ENCODE measurements at places on chromosomes 16 and 17.

DNA sequence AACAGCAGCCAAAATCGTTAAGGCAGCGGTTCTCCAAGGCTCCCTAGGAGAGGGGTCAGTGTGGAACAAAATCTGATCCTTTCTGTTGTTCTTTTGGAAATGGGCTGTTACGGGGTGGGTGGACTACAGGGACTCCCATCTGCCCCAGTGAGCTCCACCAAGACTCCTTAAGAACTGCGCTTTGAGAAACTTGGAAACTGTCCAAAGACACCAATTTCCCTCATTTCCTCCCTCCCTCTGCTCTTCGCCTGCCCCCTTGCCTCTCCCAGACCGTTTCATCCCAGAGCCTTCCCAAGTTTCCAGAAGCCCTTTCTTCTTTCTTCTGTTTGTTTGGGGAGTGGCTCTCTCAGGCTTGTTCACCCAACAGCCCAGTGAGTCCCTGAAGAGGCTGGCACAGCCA, 205.4 kb downstream of the COPRS start:
- DNase-seq, result no peak

GRCh38 chr16:57525761-57526160, 10.6 kb downstream of the CCDC102A start:
- DNase-seq, result no peak

DNA sequence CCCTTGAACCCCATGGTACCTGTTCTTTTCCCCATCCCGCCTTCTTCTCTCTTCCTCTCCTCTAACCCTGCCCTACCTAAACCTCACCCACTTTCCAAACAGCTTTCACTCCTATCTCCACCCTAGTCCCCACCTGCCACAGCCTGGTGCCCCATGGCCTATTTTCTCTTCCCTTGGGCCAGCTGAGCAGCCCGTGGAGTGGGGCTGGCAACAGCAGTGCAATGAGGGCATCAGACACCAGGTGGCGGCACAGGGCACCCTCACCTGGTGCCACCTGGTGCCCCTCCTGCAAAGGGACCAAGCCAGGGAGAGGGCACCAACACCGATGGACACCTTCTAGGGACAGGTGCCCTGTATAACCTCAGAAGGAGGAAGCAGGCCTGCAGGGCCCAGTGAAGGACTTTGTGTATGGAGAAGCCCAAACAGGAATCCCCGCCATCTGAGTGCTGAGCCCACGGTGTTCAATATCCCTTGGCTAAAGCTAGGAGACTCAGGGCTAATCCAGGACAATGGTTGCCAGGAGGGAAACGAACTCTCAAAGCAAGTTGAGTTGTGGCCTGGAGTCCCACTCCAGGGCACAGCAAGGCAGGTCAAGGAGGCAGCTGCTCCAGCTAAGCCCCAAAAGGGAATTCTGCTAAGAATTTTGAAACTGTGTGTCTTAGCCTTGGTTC, 4.0 kb upstream of the ABCC3 start:
- DNase-seq, result peak; percentile 53

GRCh38 chr17:12603566-12603965, 62.1 kb upstream of the MYOCD start:
- DNase-seq, result no peak

DNA sequence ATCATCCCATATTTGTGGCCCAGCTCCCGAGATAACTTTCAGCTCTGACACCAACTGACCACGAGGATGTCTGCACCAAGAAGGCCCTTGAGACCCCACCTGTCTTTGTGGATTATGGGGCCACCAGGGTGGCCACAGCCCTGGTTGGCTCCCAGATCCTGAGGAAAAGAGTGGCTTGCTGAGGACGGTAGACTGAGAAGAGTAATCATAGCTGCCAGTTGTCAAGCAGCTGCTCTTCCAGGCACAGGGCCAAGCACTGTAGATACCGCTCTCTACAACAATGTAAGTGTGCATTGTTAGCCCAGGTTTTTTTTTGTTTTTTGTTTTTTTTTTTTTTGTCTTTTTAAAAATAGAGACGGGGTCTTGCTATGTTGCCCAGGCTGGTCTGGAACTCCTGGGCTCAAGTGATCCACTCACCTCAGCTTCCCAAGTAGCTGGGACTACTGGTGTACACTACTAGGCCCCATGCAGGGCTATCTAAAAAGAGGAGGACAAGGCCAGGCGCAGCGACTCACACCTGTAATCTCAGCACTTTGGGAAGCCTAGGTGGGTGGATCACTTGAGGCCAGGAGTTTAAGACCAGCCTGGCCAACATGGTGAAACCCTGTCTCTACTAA, 9.6 kb downstream of the ZNF205 start:
- DNase-seq, result no peak

- peak; percentile 70 for DNase-seq
Observed at GRCh38 chr17:44599298-44600175, 42.3 kb downstream of the FZD2 start.

- DNase-seq, result no peak
Observed at GRCh38 chr17:78325076-78325687, 34.7 kb downstream of the SOCS3 start.

DNA sequence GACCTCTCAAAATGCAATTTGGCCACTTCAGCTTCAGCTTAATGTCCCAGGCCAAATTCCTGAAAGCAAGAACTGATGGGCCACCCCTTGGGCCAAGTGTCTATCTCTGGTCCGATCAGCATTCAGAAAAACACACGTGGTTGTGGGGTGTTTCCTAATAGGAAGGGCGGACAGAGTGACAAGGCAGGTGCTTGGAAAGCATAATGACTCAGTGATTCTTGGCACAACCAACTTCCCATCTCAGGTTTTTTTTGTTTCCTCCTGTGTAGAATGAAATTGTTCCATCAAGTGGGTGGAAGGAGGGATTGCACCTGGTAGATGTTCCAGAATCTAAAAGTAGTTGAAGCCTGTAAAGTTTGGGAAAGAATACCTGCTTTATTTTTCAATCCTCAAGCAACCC, 155.6 kb downstream of the HS3ST2 start:
- DNase-seq, result no peak

GRCh38 chr16:15518381-15519351, 84.3 kb downstream of the BMERB1 start:
- peak; percentile 70 for DNase-seq

GRCh38 chr17:72117535-72118334, 3.1 kb upstream of the SOX9 start:
- peak; percentile 74 for DNase-seq

DNA sequence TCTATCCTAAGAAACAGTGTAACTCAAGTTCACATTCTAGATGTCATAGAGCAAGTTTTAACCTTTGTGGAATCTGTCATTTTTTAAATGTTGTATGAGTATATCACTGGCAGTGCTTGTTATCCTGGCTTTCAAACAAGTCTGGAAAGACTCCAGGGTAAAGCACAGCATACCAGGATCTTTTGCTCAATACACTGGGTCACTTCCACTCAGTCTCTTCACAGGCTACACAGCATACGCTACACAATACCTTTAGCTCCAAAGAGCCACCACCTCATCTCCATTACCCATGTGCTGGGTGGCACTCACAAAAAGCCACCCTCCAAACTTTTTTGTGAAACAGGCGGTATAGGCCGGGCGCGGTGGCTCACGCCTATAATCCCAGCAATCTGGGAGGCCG, 69.5 kb downstream of the PARN start:
- no peak for DNase-seq

- no peak for DNase-seq
Observed at GRCh38 chr17:38568845-38569510, 36.8 kb downstream of the SRCIN1 start.

GRCh38 chr17:36705874-36706731, 104.7 kb downstream of the MRM1 start:
- peak; percentile 62 for DNase-seq

DNA sequence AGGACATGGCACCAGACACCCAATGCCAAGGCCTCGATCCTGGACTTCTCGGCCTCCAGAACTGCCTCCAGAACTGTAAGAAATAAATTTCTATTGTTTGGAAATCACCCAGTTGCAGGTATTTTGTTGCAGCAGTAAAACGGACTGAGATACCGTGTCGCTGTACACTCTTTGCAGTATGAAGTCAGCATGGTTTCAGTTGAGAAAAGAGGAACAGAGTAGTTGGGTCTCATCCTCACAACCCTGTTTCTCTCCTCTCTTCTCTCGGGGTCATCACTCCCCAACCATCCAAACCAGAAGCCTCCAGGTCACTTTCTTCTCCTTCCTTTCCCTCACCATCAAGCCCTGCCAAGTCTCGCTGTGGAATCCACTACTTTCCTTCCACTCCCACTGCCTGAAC, 77.8 kb downstream of the ADCY9 start:
- DNase-seq, result no peak

GRCh38 chr16:70592106-70592571, 54.2 kb upstream of the IL34 start:
- no peak for DNase-seq

DNA sequence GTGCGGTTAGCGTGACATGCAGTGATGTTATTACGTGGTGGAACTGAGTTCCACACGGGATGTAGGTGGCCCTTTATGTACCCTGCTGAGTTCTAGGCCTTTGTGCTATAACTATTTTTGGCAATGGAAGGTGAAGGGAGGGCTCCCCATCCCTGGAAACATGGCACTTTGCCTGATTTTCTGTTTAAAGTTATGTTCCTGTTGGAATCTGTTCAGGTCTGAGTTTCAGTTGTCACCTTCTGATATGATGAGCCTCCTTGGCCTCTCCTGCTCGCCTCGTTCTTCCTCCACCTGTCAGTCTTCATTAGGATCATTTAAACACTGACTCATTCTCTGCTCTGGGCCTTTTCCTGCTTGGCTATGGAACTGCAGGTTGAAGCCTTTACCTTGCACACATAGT, 200.6 kb downstream of the FTO start:
- peak; percentile 78 for DNase-seq

- DNase-seq, result no peak
Observed at GRCh38 chr16:68384288-68385161, 63.8 kb downstream of the SMPD3 start.

GRCh38 chr17:51046514-51047384, 73.9 kb downstream of the SPAG9 start:
- peak; percentile 99 for DNase-seq

DNA sequence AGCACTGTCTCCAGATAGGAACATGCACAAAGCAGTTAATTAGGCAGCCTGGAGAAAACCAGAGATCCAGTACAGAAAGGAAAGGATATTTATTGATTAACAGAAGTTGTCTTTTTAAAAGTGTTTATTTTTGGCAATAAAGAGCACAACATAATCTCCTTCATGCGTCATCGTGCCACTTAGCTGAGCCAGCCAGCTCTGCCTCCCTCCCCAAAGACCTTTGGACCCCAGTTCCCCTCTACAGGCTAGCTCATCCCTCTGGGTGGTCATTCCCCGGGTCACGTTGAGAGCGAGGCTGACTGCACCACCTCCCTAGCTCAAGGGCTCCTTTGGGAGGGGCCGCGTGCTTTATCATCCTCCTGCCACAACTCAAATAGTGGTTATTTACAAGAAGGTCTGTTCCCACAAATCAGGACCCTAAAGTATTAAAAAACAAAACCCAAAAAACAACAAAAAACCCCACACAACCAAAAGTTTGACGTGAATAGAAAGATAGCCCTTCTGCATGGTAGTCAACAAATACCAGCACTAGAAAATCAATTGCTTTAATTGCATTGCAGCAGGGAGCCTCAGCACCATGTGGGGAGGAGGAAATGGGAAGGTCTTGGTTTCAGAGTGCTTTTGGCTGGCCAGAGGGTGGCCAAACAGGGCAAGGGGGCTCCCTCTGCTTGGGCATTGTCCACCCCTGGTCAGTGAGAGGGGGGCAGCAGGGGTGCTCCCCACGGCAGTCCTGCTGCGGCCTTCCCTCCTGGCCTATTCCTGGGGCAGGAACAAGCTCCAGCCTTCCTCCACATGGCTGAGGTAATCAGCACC, 9.6 kb downstream of the POLR2C start:
- no peak for DNase-seq

DNA sequence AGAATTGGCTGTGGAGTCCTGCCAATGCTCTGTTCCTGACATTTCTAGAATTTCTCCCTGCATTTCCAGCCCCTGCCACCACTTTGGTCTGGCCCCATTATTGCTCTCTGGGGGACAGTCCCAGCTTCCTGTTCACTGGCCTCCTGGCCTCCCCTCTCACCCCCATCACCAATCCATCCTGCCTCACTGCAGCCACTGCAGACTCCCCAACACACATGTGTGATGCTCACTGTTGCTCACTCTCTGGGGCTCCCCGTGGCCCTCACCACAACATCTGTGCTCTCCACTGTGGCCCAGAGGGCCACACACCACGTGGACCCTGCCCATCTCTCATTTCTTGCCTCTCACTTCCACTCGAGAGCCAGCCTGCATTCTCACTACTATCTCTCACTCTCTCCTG, 64.6 kb downstream of the SREBF1 start:
- no peak for DNase-seq

DNA sequence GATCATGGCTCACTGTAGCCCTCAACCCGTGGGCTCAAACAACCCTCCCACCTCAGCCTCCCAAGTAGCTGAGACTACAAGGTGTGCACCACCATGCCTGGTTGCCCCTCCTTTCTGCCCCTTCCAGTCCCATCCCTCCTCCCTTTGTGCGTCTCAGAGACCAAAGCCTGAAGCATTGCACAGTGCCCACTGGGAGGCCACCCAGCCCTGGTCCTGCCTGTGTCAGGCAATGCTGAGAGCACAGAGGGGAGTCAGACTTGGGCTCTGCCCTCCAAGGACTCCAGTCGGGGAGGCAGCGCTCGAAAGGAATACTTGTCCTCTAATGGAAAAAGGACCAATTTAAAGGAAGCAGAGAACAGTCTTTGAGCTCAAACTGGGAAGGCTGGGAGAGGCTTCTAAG, 20.4 kb downstream of the RAI1 start:
- DNase-seq, result no peak

DNA sequence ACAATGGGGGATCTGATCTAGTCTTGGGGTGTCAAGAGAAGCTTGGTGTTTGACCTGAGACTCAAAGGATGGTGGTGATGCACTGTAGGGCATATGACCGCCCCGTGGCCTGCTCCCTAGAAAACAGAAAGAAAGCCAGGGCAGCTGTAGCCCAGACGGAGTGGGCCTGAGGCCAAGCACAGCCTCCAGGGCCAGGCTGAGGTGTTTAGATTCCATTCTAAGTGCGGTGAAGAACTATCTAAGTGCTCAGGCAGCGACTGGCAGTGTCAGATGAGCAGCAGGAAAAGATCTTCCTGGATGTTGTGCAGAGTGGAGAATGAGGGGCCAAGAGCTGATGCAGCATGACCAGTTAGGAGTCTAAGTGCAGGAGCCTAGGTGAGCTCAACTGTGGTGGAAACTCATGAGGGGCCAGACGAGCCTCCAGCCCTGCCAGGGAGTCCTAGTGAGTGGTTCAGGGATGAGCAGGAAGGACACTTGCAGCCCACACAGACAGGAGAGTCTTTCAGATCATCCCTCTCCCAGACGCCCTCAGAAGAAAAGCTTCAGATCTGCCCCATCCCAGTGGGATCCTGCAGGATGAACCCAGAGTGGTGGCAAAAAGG, 314.2 kb upstream of the CCL2 start:
- DNase-seq, result no peak

GRCh38 chr16:29254676-29255495, 151.6 kb downstream of the NPIPB11 start:
- no peak for DNase-seq

GRCh38 chr17:60087882-60088669, 9.4 kb upstream of the HEATR6 start:
- DNase-seq, result peak; percentile 17

- no peak for DNase-seq
Observed at GRCh38 chr16:17313793-17314547, 156.8 kb downstream of the XYLT1 start.
